ENCODE measurements at places on chromosomes 1 and 21.

DNA sequence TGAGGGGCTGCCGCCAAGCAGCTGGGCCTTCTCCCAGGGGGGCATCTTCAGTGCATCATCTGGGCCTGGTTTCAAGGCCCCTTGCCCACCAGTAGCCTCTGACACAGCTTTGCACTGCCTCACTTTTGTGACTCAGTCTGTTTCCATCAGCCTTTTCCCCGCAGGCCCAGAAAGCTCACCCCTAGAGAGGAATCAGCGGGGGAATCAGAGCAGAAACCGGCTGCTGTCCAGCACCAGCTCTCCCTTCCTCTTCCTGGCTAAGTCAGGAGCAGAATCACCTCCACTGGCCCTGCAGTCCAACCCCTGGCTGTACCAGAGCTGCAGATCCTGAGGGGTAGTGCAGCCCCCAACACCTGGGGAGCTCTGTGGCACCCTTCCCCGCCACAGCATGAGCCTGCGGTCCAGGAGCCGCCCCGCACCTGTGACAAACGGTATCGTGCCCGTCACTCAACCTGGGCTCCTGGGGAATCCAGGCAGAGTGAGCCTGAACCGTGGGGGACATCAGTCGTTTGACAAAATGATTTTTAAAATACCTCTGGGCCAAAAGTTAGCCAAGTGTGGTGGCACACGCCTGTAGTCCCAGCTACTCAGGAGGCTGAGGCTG, 83.3 kb upstream of the TMEM51 start:
- no peak for DNase-seq

GRCh38 chr1:63423649-63424048, 56.2 kb downstream of the ALG6 start:
- DNase-seq, result no peak

- no peak for DNase-seq
Observed at GRCh38 chr1:243758647-243759046, 91.4 kb downstream of the AKT3 start.

- no peak for DNase-seq
Observed at GRCh38 chr1:62621907-62622306, 24.6 kb downstream of the ANGPTL3 start.

GRCh38 chr1:36419140-36419539, 21.4 kb upstream of the LSM10 start:
- no peak for DNase-seq

- DNase-seq, result no peak
Observed at GRCh38 chr1:166064951-166065350, 101.8 kb downstream of the FAM78B start.

DNA sequence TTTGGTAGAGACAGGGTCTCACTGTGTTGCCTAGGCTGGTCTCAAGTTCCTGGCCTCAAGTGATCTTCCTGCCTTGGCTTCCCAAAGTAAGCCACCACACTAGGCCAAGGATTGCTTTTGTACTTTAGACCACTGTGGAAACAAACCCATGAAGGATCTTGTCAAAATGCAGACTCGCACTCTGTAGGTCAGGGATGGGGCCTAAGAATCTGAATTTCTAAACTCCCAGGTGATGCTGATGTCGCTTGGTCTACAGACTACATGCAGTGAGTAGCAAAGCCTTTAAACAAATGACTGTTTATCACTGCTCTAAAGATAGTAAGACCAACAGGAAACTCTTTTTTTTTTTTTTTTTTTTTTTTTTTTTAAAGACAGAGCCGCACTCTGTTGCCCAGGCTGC, 54.1 kb upstream of the MUTYH start:
- DNase-seq, result no peak

DNA sequence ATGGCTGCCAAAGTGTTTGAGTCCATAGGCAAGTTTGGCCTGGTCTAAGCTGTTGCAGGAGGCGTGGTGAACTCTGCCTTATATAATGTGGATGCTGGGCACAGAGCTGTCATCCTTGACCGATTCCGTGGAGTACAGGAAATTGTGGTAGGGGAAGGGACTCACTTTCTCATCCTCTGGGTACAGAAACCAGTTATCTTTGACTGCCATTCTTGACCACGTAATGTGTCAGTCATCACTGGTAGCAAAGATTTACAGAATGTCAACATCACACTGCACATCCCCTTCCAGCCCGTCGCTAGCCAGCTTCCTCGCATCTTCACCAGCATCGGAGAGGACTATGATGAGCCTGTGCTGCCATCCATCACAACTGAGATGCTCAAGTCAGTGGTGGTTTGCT, 215.8 kb upstream of the JUN start:
- DNase-seq, result no peak

DNA sequence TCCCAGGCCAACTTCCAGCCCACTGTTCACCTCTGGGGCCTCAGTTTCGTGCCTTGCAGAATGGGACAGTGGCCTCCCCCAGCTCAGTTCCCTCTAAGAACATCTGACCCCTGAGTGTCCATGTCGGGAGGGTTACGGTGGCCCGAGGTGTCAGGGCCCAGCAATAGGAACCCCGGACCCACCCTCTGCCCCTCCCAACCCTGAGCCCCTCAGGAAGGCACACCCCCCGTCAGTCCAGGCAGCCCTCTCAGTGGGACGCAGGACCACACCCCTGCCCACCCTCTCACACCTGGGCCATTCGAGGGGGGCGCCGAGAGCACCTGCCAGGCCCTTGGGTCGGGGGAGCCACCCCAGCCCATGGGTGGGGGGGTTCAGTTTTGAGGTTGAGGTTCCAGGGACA, 447 bp downstream of the TTC34 start:
- DNase-seq, result no peak

DNA sequence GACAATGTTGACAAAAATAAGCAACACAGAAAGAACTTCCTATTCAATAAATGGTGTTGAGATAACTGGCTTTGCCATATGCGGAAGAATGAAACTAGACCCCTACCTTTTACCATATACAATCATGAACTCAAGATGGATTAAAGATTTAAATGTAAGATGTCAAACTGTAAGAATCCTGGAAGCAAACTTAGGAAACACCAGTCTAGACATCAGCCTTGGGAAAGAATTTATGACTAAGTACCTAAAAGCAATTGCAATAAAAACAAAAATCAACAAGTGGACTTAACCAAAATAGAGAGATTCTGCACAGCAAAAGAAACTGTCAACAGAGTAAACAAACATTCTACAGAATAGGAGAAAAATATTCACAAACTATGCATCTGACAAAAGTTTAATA, 16.1 kb upstream of the CLDN8 start:
- DNase-seq, result no peak

DNA sequence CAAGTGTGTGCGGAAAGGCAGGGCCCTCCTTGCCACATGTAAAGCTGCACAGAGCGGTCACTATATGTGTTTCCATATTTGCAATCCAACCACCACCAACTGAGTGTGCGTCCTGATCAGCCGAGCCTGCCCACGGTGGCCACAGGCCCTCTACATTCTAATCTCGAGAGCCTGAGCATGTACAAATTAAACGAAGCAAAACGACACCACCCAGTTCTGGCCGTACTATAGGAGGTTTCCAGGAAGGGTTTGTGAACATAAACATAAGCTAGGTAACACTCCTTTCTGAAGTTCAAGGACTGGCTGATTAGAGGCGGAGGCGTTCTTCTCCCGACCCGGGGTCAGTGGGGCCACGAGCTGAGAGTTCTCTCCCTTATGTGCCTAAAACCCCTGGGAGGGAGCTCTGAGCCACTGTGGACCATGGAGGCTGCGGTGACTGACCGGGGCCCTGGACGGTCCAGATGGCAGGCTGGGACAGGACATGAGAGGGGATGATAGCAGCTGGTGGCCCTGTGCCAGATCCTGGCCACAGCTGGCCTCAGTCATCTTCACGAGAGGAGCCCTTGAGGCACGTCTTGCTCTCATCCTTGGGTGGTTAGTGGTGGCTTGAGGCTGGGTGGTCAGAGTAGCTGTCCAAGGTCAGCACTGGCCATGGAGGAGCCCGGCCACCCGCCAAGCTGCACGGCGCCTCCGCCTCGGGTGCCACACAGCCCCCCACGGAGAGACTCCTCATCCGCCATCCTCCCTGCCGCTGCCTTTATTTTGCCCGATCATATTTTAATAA, 39.1 kb upstream of the TRAPPC10 start:
- DNase-seq, result no peak

- DNase-seq, result no peak
Observed at GRCh38 chr1:25003457-25004190, 73.5 kb upstream of the RUNX3 start.

GRCh38 chr1:23727362-23727811, 15.9 kb upstream of the ELOA start:
- DNase-seq, result no peak

- DNase-seq, result no peak
Observed at GRCh38 chr1:161351482-161351881, 16.2 kb downstream of the CFAP126 start.

GRCh38 chr1:64733581-64734286, 11.1 kb upstream of the RAVER2 start:
- no peak for DNase-seq

DNA sequence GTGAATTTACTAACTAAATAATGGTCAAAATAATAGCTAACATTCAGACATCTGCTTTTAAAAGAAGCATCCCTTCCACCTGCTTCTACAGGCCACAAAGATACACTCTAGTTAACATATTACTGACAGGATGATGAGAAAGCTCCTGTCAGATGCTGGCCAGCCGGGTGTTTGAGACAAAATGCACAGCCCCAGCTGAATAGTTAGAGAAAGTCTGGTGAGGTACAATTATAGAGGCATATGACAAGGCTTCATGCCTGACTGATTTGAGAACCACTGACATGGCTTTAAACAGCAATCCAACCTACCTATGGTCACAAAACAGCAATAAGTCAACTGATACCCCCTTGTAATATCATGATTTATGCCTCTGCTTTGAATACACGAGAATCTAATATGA, 137.0 kb downstream of the DENND1B start:
- no peak for DNase-seq

DNA sequence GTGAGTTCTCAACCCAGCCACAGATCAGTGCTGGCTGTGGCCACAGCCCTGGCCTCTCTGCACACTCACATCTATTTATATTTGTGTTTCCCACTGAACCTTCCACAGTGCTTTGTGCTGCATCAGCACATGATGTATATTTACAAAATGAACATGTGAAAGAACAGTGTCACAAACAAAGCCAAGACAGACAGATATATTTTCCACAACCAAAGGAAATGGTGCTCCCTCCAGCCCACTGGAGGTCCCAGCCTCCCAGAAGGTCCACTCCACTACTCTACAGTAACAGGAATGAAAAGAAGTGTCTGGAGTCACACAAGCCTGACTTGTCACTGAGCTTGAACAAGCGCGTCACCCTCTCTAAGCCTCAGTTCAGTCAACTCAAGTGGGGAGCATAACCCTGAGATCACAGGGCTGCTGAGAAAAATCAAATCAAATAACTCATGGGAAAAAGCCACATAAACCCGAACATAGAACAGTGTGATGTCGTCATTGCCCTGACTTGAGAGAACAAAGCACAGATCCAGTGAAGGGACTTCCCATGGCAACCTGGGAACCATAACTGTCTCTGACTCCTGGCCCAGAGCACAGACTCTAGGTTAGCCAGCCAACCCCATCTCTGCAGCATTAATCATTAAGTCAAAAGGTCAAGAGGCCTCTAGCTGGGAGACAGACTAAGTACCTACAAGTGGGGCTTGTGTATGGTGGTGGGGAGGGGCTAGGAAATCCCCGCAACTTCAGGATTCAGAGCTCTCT, 121.2 kb downstream of the TRABD2B start:
- DNase-seq, result no peak

DNA sequence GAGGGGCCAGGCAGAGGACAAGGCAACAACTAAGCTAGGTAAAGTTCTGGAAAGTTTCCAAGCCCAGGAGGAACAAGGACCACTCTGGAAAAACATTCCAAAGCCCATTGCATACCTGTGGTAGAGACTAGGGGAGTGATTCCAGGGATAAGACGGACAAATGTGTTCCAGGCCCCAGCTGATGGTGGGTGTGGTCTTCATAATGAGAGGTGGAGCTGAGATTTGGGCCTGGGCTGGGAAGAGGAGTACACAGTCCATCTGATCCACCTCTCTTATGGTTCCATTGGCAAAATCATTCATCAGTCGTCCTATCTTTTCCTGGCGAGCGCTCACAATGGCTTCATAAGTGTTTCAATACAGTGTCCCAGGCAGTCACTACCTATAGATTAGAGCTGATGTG, 4.5 kb downstream of the KLHDC7A start:
- DNase-seq, result no peak

GRCh38 chr1:154469844-154470560, 32.0 kb upstream of the TDRD10 start:
- DNase-seq, result no peak

DNA sequence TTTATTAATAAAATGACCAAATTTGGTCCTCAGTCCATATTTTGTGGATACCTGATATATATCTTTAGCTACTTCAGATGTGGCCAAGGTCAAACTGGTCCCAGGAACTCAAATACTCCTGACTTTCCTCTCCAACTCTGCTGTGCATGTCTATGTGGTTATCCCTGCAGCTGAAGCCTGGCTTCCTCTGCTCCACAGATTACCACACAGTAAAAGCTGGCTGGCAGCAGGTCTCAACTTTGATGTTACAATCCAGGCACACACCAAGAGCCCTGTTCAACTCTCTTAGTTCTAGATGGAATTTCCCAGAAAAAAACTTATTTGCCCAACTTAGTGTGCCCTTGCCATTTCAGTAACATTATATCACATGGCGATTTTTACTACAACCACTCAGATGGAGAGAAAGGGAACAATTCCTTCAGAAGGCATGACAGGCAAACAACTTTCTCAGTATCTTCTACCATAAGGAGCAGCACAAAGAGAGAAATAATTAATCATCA, 479.5 kb downstream of the PLPP3 start:
- DNase-seq, result no peak

DNA sequence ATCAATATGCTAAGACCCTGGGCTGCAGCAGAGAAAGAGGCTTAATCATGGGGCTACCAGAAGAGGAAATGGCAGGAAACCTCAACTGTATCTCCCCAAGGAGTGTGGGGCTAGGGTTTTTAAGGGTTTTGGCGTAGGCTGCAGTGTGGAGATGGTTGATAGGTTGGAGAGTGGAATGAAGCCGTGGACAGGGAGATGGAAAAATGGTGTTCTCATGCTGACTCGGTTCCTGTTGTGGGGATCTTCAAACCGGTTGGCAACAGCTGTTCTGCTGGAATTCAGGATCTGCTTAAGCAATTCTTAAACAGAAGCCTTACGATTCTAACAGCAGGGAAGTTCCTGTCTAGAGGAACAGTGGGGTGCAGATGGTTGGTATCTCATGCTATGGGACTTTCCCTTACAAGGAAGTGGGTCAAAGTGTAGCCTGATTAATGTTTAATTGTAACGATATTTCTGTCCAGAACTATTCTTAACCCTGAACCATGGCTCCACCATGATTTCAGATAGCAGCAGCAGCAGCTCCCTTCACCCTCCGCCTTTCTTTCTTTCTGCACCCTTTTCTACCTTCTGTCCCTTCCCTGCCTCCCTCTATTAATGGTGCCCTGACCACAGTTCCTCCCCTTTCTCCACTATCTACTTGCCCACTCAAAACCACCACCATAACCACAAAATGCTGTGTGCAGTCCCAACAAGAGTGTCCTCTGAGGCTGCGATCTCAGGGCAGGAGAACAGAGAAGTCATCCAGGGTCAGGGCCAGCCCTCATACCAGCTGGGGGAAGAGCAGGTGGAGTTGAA, 30.8 kb downstream of the RSPH1 start:
- DNase-seq, result no peak
